RPMI7951 (cell line): ENCODE measurements at places on chromosomes 13 and 19.
A peak's percentile ranks its signal among the peaks of the same experiment; 100 is the strongest.

DNA sequence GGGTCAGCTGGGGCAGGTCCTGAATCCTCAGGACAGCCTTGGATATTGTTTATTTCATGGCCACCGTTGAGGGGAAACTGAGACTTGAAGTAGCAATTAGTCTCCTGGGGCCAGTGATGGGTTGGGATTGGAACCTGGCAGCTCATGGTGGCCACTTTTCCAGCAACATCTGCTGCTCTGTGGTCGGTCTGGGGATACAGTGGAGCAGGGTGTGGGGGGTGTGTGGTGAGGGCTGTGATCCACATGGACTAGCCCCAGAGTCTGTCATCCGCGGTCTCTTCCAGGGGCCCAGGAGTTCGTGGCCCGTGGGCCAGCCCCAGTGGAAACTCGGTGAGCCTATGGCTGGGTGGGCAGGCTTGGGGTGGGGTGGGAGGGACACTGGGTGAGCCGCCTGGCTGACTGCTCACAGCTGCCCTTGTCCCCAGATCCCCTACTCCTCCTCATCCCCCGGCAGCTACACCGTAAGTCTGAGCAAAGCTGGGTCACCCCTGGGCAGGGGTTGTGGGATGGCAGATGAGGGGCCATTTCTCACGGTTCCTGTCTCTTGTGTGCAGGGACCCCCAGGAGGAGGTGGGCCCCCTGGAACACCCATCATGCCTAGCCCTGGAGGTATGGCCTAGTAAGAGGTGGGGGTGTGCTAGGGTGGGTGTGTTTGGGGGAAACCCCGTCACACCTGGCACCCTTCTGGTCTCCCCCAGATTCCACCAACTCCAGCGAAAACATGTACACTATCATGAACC is 5.5 kb downstream of the ISYNA1 start:
- DNase-seq, result no peak

DNA sequence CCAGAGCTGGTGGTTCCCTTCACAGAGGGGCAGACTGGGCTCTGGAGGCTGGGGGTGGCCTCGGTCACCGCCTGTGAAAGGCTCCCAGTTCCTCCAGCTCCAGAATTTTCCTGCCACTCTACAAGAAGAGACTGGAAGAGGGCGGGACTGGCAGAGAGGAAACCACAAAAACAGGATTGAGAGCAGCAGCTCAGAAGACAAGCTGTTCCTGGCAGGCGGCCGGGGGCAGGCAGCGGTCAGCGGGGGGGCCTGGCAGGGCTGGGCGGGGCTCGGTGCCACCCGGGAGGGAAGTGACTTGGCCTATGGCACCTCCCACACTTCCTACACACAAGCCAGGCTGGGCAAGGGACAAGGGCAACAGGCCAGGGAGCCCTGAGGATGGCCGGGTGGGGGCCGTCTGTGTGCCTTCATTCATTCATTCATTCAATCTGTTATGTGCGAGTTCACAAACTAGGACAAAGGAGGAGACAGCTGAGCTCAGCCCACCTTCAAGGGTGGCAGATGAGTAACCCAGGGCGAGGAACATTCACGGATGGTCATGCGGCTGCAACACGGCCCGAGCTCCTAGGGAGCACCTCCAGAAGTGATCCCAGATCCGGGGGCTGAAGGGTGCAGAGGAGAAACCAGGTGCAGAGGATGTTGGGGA is 16.9 kb upstream of the BTBD2 start:
- DNase-seq, result peak; percentile 95

DNA sequence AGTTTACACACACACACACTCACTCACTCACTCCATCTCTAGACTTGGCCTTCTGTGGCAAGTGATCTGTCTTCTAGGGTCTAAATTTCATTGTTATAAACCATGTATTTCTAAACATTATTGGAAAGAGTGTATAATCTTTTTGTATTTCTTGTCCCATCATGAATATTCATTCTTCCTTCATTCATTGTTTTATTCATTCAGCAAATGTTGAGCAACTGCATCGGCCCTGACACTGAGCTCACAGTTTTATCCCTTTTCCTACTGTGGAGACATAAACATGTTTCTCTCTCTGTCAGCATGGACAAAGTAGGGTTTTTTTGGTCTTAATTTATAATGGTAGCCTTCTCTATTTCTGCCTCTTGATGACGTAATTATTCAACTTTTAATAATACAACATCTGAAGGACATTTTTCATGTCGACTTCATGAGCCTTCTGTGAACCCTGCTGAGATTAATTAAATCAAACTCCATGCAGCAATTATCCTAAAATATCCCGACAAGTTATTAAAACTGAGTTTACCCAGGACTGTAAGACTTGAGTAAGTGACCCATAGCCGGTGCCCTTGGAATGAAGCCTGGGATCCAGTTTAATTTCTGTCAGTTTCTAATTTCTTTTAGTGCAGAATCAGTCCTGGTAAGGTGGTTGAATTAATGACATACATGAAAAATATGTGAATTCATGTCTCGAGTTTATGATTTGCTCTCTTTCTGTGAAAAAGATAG is 7.3 kb downstream of the SPATA13 start:
- DNase-seq, result no peak

DNA sequence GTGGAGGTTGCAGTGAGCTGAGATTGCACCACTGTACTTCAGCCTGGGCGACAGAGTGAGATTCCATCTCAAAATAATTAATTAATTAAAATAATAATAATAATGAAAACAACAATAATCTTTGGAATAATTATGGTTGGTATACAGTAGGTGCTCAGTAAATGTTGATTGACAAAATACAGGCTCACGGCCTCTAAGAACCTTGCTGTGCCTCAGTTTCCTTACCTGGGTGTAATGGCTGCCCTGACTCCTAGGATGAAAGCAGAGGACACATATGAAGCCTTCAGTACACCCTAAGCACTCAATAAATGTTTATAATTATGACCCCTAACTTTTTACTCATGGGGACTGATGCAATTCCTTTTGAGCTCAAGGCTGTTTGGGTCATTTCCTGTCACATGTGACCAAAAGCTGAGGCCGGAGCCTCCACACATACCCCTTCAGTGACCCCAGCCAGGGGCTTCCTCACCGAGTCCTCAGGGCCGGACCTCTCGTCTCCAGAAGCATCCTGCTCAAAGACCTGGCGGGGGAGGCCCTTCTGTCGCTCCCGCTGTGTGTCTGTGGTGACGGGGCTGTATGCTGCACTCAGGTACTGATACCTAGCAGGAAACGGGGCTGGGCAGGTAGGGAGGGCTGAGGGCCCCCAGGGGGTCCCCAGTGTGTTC is 10.5 kb downstream of the DOCK6 start:
- DNase-seq, result no peak

GRCh38 chr13:77994166-77994565 is 75.5 kb upstream of the EDNRB start:
- DNase-seq, result no peak

- DNase-seq, result no peak
Measured at GRCh38 chr13:39836038-39836437, 180.6 kb downstream of the COG6 start.

GRCh38 chr13:77494226-77494625 is 41.3 kb upstream of the SCEL start:
- no peak for DNase-seq

- no peak for DNase-seq
Measured at GRCh38 chr13:71672512-71672911, 194.5 kb downstream of the DACH1 start.

GRCh38 chr19:36093687-36094086 is 17.3 kb upstream of the OVOL3 start:
- DNase-seq, result no peak

DNA sequence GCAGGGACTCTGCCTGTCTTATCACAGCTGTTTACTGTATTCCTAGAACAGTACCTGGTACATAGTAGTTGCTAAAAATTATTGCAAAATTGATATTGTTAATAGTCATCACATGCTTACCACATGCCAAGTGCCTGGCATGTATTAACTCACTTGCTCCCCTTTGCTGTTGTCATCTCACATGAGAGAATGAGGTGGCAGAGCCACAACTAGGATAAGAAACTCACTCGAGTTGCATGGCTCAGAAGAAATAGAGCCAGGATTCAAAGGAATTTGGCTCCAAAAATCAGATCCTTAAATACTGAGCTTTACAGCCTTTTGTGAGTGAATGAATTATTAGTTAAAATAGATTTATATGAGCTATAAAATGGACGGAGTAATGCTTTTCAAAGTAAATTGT is 42.6 kb downstream of the B3GLCT start:
- DNase-seq, result no peak

GRCh38 chr19:12721656-12722565 is 1.8 kb downstream of the TNPO2 start:
- DNase-seq, result peak; percentile 69

GRCh38 chr19:33630880-33631608 is 9.3 kb downstream of the CHST8 start:
- DNase-seq, result no peak
